ENCODE measurements at places on chromosomes 12 and 14. TPM values are rescaled to one million over a fixed set of nuclear protein-coding genes. Genes with fewer than 3 reads are reported as not detected.

TPPP2 gene
- not detected for total RNA-seq

CACNA2D4 gene
- total RNA-seq, result 0.72 TPM

- peak; percentile 94 for DNase-seq
Observed at GRCh38 chr14:75222208-75222701, 45.8 kb upstream of the TMED10 start.

- peak; percentile 32 for DNase-seq
Observed at GRCh38 chr14:45716572-45716971, 463.6 kb upstream of the MIS18BP1 start.

GRCh38 chr12:116644806-116645205, 85.6 kb downstream of the MAP1LC3B2 start:
- no peak for DNase-seq

DNA sequence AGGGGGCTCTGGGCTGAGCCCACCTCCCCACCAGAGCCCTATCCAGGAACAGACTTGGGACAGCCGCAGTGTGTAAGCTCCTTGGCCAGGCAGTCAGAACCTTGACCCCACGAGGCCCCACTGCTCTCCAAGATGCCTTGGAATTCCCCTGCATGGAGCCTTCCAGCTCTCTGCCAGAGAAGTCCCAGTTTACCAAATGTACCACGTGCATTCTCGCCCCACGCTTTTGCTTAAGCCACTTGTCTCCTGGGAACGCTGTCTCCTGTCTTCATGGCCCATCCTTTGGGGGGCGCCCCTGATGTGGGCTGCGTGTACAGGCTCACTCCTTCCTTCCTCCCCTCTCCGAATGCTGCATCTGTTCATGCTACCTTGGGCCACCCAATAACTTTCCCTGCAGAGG, 7.9 kb downstream of the FAIM2 start:
- peak; percentile 13 for DNase-seq

- DNase-seq, result no peak
Observed at GRCh38 chr14:35435177-35435576, 30.6 kb upstream of the NFKBIA start.

Measured in osteoblast (primary cell).